NCI-H524 treated with DMSO at 0.1 percent for 48 hours (cell line): ENCODE measurements at places on chromosomes 1 and 21.
A peak's percentile ranks its signal among the peaks of the same experiment; 100 is the strongest.

- no peak for DNase-seq
Measured at GRCh38 chr1:8679929-8680663, 137.3 kb downstream of the RERE start.

DNA sequence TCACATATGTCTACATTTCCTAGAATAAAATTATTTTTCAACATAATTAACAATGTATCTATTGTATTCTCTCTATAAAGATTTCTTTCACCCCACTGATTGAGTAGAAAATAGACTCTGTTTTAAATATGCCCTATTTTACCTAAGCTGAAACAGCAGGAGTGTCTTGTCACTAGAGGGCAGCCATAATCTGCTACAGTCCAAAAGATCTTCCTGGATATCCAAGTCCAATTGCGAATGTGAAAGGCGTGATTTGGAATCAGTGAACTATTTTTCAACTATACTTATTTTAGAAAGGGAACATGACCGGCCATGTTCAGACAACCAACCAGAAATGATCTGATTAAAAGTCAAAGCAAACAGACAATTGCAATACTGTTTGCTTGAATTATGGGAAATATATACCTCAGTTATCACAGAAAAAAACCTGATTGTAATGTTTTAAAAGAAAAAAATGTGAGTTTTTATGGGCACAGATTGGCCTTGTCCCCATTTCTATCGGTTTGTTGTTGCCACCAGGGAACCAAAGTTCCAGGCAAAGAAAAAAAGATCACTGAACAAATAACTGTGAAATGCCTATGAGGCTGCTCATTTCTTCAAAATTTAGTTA, 1211.0 kb upstream of the ADGRL4 start:
- DNase-seq: peak; percentile 26

DNA sequence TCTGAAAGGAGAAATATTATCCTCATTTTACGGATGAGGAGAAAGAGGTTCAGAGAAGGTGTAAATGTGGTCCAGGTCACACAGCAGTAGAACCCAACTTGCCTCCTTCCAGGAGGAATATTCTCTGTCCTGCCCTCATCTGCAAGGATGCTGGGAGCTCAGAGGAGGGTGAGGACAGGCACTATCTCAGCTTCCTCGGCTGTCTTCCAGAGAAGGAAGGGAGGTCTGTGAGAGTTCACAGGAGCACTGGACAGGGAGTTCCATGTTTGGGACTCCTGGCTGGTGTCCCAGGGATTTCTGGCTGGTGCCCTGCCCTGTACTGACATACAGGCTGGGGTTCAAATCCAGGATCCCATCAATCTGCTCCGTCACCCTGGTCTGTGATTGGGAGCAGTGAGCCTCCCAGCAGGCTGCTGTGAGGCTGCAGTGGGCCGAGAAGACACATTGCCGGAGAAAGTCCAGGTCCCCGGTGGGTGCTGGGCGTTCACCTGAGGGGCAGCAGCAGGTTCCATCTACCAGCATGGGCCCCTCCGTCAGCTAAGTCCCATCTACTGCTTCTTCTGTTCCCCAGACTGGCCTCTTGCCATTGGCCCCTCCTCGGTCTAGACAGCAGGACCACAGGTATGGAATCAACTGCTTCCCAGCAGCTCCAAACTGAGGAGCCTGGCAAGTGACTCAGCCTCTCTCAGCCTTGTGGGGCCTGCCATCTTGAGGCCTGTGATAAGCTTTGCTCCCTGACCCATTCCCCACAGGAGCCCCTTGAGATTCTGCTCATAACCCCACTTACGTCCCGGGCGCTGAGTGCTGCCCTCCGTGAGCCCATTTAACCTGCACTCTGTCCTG, 8.5 kb upstream of the BSND start:
- no peak for DNase-seq

GRCh38 chr1:170027760-170028159, 46.7 kb downstream of the KIFAP3 start:
- no peak for DNase-seq

DNA sequence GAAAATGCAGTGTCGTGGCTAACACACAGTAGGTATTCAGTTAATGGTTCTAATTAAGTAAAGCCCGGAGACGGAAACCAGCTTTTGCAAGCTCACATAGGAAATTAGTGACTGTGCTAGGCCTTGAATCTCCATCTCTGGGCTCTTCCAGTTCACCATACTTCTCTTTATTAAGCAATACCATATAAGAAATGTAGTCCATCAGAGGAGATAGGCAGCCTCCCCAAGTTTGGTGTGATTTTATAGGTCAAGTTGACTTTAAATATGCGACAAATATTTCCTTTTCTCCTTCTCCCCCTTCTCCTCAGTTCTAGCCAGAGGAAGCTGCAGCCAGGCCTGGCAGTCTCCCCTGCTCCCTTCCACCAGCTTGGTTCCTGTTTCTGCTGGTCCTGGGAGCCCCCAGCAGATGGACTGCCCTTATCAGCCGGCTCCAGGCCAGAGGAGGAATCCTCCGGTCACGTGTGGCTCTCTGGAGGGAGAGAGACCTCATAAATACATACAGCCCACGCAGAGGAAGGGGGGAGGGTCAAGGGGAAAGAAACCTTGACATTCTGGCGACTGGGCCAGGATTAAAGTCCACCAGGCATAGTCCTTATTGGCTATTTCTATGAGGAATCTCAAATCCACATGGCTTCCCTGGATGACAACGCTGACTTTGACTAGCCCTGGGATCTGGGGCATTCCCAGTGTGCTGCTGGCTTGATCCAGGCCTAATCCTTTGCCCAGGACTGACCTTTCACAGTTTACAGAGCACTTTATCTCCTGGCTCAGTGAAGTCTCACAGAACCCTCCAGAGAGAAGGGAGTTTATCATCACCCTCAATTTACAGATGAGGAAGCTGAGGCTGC, 115.1 kb upstream of the JUN start:
- DNase-seq: peak; percentile 10

GRCh38 chr1:52424231-52424636, 19.8 kb downstream of the PRPF38A start:
- no peak for DNase-seq

DNA sequence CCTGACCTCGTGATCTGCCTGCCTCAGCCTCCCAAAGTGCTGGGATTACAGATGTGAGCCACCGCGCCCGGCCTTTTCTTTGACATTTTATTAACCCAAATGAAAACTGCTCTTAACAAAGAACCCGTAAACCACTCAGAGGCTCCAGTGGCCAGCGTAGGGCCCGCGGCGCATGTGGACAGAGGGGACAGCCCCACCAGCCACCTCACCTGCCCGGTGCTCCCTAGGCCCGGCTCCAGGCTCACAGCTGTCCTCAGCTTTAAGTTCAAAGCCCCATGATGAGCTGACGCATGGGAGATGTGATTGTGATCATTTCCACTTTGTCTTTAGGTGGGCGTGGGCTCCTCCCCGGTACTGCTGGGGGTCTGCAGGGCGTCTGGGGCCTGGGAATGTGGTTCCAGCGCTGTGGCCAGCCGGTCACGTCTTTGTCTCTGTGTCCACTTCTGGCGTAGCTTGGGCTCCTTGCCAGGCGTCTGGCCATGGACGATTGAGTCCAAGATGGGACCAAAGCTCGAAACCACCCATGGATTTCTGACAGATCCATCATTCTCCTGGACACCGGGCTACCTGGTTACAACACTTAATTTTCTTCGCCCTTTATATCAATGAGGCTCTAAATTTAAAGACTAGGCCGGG, 6.9 kb downstream of the PRKCZ start:
- no peak for DNase-seq

GRCh38 chr21:32425628-32426027, 13.1 kb downstream of the EVA1C start:
- no peak for DNase-seq

DNA sequence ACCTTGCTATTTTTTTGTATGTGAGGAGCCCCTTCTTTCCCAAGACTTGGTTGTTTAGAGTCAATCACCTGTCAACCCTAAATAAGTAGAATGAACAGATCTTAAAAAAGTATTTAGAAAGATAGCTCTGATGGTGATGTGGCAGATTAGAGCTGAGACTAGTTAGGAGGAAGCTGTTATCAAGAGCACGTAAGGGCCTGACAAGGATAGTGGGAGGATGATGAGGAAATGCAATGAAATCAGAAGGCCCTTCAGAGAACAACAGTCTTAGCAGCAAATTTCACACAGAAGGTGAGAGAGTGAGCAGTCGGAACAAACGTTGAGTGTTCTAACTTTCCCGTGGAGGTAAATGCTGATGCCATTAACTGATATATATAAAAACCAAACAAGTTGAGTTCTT, 15.9 kb upstream of the S1PR1 start:
- no peak for DNase-seq

GRCh38 chr1:202155478-202156021, 4.9 kb downstream of the PTPN7 start:
- no peak for DNase-seq

GRCh38 chr21:33685613-33686197, 43.4 kb downstream of the ITSN1 start:
- no peak for DNase-seq

DNA sequence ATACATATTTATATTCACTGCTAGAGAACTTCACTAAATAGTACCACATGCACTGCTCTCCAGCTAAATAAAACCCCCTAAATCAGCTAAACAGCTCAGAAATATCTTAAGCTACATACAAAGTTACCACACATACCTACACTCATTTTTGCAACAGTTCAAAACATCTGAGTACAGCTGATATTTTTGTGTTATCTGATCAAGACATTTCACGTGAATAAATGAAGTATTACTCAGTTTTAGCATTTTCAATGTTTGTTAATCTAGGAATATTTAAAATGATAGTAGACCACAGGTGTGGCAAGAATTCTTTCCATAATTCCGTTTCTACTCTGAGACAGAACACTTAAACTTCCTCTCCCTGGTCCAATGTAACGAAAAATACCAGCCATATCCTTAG, 20.8 kb downstream of the EVI5 start:
- DNase-seq: no peak

- no peak for DNase-seq
Measured at GRCh38 chr21:33401630-33401992, 1.6 kb upstream of the IFNGR2 start.

- DNase-seq: no peak
Measured at GRCh38 chr1:116785006-116785405, 30.8 kb downstream of the CD2 start.

DNA sequence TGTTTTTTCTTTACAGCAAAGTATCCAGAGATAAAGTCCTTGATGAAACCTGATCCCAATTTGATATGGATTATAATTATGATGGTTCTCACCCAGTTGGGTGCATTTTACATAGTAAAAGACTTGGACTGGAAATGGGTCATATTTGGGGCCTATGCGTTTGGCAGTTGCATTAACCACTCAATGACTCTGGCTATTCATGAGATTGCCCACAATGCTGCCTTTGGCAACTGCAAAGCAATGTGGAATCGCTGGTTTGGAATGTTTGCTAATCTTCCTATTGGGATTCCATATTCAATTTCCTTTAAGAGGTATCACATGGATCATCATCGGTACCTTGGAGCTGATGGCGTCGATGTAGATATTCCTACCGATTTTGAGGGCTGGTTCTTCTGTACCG, 6.5 kb downstream of the DEGS1 start:
- DNase-seq: no peak

GRCh38 chr1:114638910-114639309, 30.9 kb downstream of the DENND2C start:
- DNase-seq: no peak

DNA sequence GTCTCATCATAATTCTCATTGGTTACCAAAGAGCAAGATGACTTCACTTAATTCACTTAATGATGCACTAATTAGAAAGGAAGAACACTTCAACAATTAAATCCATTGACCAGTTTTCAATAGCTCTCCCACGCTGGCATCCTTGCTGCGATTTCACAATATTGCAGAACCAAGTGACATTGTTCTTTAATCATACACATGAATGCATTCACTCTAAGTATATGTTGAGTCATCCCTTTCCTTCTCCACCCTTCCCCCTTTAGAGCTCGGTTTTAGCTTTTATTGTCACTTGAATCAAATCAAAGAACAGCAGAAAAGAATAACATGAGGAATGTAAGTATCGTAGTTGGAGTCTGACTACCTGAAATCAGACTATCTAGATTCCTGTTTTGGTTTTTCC, 233.6 kb upstream of the FMN2 start:
- no peak for DNase-seq

DNA sequence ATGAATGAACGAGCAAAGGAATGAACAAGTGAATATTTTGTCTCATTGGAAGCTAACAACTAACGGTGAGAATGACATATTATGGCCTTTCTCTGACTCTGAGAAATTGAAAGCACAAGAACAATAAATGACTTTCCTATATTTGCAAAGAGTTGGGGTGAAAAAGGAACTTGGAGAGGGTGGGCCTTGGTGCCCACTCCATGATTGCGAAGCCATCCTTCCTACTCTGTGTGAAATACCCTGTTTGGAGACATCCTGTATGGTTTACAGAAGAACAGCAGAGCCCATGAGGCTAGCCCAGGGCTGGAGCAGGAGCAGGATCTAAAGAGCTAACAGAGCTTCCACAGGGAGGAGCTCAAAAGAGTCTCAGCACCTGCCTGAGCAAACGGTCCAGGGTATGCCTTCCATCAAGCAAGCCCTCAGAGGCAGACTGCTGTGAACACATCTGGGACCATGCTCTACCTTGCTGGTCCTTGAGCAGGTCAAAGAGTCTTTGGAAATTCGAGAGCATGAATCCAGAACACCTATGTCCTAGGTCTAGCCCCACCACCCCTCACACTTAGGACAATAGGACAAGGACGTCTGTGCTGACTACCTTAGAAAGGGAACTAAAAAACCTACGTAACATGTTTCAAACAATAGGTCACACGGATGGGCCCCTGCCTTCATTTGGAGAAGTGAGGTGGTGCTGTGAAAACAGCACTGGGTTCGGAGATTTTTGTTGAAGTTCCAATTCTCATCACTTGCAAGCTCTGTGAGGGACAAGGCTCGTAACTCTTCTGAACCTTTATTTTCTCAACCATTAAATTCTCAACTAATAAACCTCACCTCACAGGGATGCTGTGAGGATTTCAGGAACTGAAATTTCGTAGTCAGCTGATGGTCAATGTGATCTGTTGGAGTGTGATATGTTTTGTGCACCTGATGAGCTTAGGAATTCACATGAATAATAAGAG, 377.4 kb downstream of the RRAGC start:
- no peak for DNase-seq

GRCh38 chr1:238649200-238649599, 737.2 kb upstream of the CHRM3 start:
- DNase-seq: no peak

DNA sequence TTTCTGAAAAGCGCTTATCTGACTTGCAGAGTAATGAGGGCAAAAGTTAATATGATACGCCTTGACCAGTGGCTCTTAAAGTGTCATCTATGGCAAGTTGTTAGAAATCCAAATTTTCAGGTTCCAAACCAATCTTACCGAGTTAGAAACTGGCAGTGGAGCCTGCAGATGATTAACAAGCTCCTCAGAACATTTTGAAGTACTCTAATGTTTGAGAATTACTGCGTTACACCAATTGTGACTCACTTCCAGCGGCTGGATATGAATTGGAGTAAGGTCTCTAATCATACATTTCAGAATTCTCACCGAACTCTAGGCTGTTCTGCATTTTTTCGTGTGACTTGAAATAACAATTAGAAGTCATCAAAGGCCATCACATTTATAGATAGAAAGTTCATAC, 73.5 kb upstream of the TMPRSS15 start:
- DNase-seq: no peak

GRCh38 chr1:27604579-27605299, 795 bp upstream of the AHDC1 start:
- DNase-seq: no peak

GRCh38 chr1:20829531-20829930, 42.4 kb upstream of the HP1BP3 start:
- DNase-seq: no peak

GRCh38 chr1:150186789-150187559, 37.3 kb downstream of the PLEKHO1 start:
- no peak for DNase-seq

GRCh38 chr21:39217356-39218081, 34.3 kb upstream of the PSMG1 start:
- DNase-seq: peak; percentile 93
